SK-N-SH treated with all-trans-retinoic acid at 6 μM for 48 hours (cell line): ENCODE measurements at places on chromosomes 1 and 21.

DNA sequence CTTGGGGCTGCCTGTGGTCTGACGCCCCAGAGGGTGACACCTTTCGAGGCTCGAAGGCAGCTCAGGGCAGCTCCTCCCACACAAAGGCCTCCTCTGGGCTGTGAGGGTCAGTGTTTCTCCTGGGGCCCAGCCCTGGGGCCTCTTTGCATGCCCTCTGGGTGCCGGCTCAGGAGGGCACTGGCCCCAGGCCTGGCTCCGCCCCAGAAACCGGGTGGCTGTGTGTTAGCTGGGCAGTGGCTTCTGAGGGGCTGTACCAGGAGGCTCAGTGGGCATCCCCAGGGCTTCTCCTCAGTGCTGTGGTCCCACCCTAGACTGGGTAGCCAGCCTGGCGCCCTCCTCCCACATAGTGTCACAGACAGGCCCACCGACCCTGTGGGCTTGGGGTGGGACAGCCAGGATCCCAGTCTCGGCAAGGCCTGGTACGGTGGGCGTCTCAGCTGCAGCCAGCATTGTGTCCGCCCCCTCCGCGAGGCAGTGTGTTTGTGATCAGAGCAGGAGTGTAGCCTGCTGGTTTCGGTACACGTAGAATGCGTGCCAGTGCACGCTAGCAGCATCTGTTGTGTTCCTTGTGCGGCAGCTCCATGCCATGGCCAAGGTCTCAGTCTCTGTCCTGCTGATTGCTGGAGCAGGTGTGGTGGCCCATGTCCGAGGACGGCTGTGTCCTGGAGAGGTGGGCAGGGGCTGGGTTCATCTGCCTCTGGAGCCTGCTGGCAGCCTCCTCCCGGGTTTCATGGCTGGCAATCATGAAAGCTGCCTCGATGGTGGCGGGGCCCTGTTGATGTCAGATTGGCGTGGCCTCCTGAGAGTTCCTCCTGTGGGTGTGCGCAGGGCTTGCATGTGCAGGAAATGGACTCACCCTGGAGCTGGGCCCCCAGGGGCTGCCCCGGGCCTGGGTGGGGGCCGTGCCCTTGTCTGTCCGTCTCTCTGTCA lies 28.0 kb downstream of the RRP1 start:
- ATAC-seq = no peak

DNA sequence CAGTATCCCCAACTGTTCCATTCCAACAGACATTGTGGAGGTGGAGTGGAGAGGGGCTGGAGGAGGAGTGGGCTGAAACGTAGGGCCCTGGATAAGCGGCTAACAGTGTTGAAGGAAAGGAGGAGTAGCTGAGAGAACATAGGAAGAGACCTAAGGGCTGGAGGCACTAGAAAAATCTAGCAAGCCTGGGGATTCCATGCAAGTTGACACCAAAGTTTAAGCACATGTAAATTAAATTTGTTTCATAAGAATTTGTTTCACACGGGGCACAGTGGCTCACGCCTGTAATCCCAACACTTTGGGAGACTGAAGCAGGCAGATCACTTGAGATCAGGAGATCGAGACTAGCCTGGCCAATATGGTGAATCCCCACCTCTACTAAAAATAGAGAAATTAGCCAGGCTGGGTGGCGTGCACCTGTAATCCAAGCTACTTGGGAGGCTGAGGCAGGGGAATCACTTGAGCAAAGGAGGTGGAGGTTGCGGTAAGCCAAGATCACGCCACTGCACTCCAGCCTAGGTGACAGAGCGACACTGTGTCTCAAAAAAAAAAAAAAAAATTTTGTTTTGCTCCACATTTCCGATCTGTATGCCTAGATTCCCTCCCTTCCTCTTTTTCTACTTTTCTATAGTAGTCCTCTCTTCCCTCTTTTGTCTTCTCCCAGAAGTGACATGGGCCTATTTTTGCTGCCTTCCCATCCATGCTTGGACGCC lies 530 bp upstream of the CD244 start:
- ATAC-seq = no peak

- no peak for ATAC-seq
Measured at GRCh38 chr1:178928976-178929375, 58.1 kb upstream of the ANGPTL1 start.

- ATAC-seq = peak; percentile 98
Measured at GRCh38 chr1:7401814-7402547, 369.1 kb upstream of the VAMP3 start.

DNA sequence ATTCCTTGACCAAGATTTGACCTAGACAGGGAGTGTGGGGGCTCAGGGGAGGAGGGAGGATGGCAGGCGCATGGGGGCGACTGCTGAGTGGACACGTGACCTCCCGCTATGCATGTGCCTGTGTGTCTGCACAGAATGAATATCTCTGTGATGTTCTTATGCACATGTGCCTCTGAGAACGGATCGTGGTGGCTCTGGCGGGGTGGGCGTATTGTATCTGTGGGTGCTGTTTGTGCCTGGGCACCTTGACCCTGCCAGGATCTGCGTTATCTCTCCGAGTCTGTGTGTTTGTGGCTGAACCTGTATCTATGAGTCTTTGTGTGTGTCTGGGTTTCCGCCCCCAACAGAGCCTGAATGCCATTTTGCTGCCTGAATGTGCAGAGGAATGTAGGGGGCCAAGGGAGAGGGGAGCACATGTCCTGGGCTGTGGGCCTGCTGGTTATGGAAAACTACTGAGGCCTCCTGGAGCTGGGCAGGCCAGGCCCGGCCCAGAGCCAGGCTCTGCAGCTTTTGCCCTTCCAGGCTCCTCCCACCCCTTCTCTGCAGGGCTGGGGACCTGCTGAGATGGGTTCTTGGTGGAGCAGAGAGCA lies 102.5 kb downstream of the EBNA1BP2 start:
- ATAC-seq = no peak

DNA sequence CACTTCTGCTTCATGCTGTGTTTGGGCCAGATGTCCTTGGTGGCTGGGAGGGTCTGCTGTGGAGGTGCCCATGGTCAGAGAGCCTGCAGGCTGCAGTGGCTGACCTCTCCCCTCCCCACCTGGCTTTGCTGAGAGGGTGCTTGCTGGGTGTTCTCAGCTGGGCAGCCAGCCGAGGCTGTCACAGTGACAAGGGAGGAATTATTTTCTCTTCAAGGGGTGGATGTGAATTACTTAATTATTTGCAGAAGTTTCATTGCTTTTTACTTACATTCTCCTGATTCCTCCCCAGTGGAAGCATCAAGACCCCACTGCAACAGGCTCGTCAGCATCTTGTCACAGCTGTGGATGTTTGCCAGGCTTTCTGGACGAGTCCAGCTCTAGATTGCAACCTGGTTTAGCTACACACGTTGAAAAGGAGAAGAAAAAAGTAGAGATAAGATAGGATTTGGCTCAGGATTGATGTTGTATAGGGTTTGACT lies 70.3 kb downstream of the GALNT2 start:
- ATAC-seq = no peak

DNA sequence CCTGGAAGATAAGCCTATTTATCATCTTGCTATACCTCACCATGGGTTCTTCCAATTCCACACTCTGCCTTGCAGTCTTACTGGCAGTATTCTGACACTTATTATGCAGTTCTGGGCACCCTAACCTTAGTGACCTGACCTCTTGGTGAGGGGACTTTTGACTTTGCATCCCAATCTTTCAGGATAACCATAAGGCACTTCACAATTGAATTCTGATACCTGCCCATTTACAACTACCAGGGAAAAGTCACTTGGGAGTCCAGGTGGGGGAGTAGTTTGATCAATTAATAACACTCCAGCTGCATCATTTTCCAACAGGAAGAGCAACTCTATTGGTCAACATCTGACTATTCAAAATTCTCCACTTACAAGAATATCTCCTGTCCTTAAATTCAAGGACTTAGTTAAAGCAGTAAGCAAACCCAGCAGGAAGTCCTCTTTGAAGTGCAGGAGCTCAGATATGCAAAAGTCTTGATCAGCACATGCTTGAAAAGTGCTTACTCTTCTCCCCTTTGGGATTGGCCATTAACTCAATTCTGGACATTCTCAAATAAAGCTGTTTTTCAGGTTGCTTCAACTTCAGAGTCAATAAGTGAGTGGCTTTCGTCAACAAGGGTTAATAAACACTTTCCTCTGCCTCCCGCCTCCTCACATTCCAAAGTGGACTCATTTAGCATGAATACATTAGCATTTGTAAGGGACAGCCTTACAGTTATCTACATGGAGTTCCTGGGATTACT lies 177.4 kb upstream of the NRIP1 start:
- ATAC-seq = no peak

DNA sequence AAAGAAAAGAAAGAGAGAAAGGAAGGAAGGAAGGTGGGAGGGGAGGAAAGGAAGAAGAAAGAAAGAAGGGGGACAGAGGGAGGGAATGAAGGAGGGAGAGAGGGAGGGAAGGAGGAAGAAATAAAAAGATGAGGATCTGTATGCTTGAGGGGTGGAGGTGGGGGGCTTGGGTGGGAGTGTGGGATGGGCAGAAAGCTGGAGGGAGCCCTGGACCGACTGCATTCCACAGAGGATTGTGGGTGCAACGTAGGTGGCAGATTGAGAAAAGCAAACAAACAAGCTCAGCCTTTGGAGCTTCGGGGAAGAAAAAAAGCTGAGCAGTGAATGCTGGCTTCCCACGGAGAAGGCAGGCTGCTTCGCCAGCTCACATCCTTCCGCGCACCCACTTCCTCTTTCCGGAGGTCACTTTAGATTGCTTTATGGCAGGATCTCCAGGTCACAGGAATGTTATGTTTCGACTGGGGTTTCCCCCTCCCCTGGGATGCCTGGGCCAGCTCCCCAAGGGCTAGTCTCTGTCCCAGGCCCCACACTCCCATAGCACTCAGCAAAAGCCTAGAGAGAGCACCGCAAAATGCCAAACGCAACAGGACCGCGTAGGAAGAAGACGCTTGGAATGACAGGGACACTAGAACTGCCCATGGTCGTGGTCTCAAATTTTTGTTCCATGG lies 20.7 kb upstream of the LGALS8 start:
- ATAC-seq = peak; percentile 33

GRCh38 chr1:183472488-183473216 lies at the start of gene SMG7:
Gene SMG7 (plus strand): TSS chr1:183472499. CDS start chr1:183472621, 122 bp downstream.
- peak; percentile 4 for ATAC-seq

DNA sequence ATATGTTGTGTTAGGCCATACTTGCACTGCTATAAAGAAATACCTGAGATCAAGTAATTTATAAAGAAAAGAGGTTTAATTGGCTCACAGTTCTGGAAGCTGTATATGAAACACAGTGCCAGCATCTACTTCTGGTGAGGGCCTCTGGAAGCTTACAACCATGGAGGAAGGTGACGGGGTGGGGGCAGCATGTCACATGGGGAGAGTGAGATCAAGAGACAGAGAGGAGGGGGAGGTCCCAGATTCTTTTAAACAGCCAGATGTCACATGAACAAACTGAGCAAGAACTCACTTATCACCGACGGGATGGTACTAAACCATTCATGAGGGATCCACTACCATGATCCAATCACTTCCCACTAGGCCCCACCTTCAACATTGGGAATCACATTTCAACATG lies 42.6 kb downstream of the TESK2 start:
- no peak for ATAC-seq

DNA sequence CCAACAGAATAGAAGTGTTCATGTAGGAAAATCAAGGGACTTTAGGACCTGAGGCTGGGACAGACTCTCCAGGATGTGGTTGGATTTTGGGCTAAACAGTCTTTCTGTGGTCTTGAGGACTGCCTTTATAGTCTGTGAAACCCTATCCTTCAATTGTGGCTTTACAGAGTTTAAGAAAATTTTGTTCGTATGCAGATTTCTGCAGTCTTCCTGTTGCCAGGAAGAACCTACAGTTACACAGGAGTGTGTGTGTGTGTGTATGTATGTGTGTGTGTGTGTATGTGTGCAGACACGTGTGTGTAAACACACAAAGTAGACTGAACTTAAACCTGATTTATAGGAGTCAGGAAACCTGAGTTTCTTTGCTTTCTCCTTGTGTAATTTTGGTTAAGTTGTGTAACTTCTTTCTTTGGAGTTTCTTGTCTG lies 22.8 kb downstream of the NEK7 start:
- peak; percentile 54 for ATAC-seq

DNA sequence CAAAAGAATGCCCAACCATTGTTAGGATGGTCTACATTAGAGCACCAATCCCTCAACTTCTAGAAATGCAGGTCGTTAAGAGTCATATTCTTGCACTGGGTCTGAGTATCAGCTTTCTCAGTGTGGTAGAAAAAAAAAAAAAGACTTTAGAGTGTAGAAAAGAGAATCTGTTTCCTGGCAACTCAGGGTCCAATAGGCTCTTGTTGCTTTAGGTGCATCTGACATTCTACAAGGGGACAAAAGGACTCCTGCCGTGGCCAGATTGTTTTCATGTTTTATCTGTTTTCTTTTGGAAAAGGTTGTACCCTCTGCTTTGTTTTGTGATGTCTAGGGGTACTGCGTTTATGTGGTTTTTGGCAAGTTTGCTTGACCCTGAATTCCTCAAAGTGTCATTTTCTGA lies 105.4 kb upstream of the KCNK2 start:
- no peak for ATAC-seq

DNA sequence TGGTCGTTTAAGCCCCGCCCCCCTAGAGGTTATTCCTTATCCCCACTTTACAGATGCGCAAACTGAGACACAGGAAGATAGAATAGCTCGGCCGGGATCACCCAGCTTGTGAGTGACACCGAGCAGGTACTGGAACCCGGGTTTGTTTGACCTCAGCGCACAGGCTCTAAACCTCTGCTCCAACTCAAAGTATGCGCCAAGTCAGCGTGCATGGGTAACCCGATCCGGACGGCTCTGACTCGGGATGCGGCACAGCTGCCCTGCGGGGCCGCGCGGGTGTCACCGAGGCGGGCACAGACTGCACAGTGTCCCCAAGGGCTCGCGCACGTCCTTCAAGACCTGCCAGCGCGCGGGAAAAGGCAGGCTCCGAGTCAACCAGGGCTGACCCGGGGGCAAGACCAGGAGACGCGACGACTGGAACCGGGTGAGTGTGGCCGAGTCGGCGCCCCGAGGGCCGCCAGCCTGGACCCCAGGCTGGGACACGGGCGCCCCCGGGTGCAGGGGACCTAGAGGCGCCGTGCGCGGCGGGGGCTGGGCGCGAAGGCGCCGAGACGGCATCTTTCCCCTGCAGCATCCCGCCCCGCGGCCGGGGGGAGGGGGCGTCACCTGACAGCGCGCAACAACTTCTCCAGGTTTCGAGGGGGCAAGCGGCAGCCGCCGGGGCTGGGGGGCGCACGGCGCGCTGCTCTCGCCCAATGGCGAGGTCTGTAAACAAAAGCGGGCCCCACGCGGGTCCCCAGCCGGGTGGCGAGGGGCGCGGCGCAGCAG lies 101.9 kb upstream of the SOD1 start:
- ATAC-seq = no peak

- no peak for ATAC-seq
Measured at GRCh38 chr1:8495928-8496401, 178.1 kb downstream of the SLC45A1 start.

- ATAC-seq = no peak
Measured at GRCh38 chr1:8205771-8206170, 112.1 kb upstream of the SLC45A1 start.

GRCh38 chr21:34567604-34568155 lies 47.2 kb downstream of the RCAN1 start:
- ATAC-seq = no peak
